Sigmoid colon (tissue), 7 donors: ENCODE measurements at places on chromosomes 3 and 15. TPM values are rescaled to one million over a fixed set of nuclear protein-coding genes. Genes with fewer than 3 reads are reported as not detected.

FES gene
- polyA plus RNA-seq: 7.2 TPM

GRM7 gene
- polyA plus RNA-seq: not detected

RTP3 gene
- polyA plus RNA-seq: not detected

PXYLP1 gene
- 7.5 TPM for polyA plus RNA-seq

GOLGA8O gene
- polyA plus RNA-seq: not detected

FAM3D gene
- 477 TPM for polyA plus RNA-seq

TATDN2 gene
- polyA plus RNA-seq: 25.7 TPM

EXD1 gene
- not detected for polyA plus RNA-seq

DNA sequence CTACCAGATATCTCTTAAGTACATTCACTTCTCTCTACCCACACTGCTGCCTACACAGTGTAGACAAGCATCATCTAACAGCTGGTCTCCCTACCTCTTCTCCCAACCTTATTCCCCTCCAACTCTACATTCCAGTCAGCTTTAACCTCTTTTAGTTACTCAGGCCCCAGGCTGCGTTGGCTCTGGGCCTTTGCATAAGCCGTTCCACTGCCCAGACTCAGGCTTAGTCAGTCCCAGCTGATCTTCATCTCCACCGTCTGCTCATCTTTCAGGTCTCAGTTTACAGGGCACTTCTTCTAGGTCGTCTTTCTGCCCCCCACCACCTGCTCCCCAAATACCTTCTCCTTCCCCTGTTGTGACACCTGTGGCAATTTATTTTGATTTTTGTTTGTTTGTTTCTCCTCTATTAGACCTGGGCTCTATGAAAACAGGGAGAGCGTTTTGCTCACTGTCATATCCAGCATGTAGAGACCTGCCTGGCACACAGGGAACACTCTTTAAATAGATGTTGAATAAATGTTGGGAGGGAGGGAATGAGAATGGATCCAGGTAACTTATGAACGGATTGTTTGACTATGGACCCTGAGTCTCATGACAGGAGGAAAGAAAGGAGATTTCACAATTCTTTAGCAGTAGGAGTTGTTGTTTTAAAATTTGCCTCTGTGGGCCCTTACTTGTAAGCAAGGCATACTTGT lies 11.1 kb downstream of the SLC27A2 start:
- no peaks in the 10 kb centered on the region for H3K27me3 ChIP-seq
- no peaks in the 10 kb centered on the region for H3K36me3 ChIP-seq
- no peak overlapping the region for H3K27ac ChIP-seq
- no peak overlapping the region for H3K4me3 ChIP-seq
- no peak for DNase-seq

GRCh38 chr3:56681984-56682461 lies 1.0 kb downstream of the TASOR start:
- no peaks in the 10 kb centered on the region for H3K4me1 ChIP-seq
- DNase-seq: no peak
- H3K27ac ChIP-seq: peak overlapping the region; percentile 100

GRCh38 chr15:98555173-98555515 lies 93.2 kb upstream of the IGF1R start:
- no peaks in the 10 kb centered on the region for H3K36me3 ChIP-seq
- H3K4me3 ChIP-seq: no peak overlapping the region
- H3K27ac ChIP-seq: no peak overlapping the region
- no peaks in the 10 kb centered on the region for H3K4me1 ChIP-seq

- DNase-seq: no peak
- H3K4me1 ChIP-seq: peaks cover 25% of the 10 kb centered on the region
- H3K36me3 ChIP-seq: no peaks in the 10 kb centered on the region
- peak overlapping the region; percentile 63 for H3K27ac ChIP-seq
Measured at GRCh38 chr15:40064231-40064894, 25.4 kb upstream of the SRP14 start.

DNA sequence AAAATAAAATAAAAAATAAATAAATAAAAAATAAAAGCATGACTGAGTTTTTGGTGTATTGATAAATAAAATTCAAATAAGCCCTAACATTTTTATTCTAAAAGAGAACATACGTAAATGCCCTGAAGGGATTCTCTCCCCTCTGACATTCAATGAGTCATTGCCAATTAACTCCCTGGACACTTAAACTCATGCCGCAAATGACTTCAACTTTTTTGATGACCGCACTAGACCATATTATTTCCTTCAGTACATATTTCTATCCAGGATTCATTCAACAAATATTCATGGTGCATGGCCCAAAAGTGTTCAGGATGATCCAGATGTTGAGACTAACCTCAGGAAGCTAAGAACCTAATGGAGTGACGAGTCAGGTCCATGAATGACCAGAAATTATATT lies 195.9 kb upstream of the LRRN1 start:
- H3K4me3 ChIP-seq: no peak overlapping the region
- H3K27ac ChIP-seq: no peak overlapping the region
- no peaks in the 10 kb centered on the region for H3K4me1 ChIP-seq
- H3K36me3 ChIP-seq: no peaks in the 10 kb centered on the region

DNA sequence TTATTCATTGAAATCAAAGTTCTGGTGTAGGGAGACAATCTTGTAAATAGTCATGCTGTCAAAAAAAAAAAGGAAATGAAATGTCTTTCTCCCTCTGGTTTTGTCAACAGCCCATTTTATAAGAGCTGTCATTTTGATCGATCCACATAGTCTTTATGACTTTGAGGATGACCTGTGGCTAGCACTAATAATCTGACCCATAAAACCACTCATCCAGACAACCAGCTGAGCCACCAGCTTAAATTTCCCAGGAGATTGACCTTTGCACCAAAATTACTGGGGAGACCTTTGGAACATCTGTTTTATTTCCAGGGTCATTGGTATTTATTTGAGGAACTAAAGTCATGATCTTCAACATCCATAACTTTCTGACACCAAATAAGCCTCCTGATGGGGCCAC lies 98.5 kb upstream of the MME start:
- no peaks in the 10 kb centered on the region for H3K4me1 ChIP-seq
- no peak for DNase-seq
- no peak overlapping the region for H3K4me3 ChIP-seq
- H3K27ac ChIP-seq: no peak overlapping the region
- H3K27me3 ChIP-seq: no peaks in the 10 kb centered on the region

- H3K27ac ChIP-seq: no peak overlapping the region
- no peaks in the 10 kb centered on the region for H3K27me3 ChIP-seq
- peak; percentile 37 for DNase-seq
- no peaks in the 10 kb centered on the region for H3K4me1 ChIP-seq
- H3K4me3 ChIP-seq: no peak overlapping the region
Measured at GRCh38 chr15:77851691-77852090, 219.0 kb upstream of the LINGO1 start.

- DNase-seq: no peak
- H3K27me3 ChIP-seq: no peaks in the 10 kb centered on the region
- H3K4me1 ChIP-seq: no peaks in the 10 kb centered on the region
- no peak overlapping the region for H3K27ac ChIP-seq
- H3K36me3 ChIP-seq: no peaks in the 10 kb centered on the region
Measured at GRCh38 chr3:143236226-143236964, 116.8 kb downstream of the CHST2 start.

DNA sequence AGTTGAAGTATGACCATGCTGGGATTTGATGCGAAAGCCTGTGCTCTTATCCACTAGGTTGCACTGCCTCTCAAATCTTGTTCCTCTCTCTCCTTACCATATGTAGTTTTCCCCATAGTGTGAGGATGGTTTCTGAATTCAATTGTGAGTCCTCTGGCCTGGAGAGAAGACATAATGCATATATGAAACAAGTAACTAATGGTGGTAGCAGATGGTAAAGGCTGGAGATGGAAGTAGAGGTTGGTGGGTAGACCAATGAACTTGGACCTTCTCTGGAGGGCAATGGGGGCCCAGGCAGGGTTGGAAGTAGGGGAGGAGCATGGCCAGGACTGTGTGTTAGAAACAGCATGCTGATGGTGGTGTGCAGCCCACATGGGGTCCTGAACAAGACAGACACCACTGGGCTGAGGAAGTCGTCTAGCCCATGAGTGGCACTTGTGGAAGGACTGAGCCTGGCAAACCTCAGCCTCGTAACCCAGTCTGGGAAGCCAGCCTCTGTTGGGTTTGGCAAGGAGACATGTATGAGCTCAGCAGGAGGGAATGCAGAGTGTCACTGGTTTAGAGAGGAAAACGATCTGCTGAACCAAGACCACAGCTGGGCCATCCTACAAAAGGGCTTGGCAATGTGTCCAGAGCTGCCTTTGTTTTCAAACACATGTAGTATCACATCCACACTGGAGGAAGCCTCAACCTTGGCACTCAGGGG lies 18.5 kb upstream of the LMCD1 start:
- H3K4me1 ChIP-seq: peaks cover 21% of the 10 kb centered on the region
- no peaks in the 10 kb centered on the region for H3K27me3 ChIP-seq
- peak; percentile 75 for DNase-seq
- no peak overlapping the region for H3K4me3 ChIP-seq

DNA sequence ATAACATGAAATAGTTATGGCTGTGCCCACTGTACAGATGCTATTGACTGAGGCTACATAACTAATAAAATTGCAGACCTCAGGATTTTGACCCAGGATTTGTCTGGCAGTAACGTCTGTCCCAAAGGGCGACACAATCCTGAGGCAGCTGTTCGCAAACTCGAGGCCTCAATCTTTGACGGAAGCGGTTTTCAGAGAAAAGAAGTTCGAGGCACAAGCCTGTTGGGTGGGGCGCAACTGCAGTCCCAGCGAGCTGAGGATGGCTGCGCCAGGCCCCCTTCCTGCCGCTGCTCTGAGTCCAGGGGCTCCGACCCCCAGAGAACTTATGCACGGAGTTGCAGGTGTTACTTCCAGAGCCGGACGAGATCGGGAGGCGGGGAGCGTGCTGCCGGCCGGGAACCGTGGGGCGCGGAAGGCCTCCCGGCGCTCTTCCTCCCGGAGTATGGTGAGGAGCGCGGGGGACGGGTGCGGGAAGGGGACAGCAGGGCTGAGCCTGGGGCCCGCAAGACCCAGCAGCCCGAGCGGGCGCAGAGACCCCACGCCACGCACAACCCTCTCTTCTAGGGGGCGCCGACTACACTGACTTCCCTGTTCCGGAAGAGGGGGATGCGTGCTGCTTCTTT lies at the start of gene PARP15:
Gene PARP15, plus strand, starts transcription at position 242 of the 623 bp plus-strand sequence. Its CDS starts 18 bp downstream, at position 260.
- H3K27me3 ChIP-seq: no peaks in the 10 kb centered on the region
- H3K4me3 ChIP-seq: peak within 1 kb of the TSS; percentile 24

DNA sequence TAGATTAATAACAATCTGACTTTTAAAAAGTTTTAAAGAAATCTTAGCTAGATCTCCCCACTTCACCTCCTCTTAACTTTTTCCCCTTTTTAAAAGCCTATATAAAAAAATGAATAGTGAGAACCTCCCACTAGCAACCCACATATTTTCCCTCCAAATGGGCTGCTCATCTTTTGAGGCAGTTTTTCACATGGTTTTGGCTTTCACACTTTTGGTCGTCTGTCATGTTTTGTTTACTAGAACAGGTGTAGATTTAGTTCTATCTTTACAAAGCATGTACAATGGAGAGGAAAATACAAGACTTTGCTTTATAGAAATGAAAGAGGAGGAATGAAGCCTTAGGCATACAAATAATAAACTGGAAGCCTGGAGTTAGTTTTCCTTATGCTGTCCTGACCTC lies 126.7 kb upstream of the EOMES start:
- no peak overlapping the region for H3K4me3 ChIP-seq
- H3K4me1 ChIP-seq: no peaks in the 10 kb centered on the region
- DNase-seq: no peak
- H3K27ac ChIP-seq: no peak overlapping the region
- no peaks in the 10 kb centered on the region for H3K27me3 ChIP-seq
- H3K36me3 ChIP-seq: no peaks in the 10 kb centered on the region

GRCh38 chr15:69793431-69793780 lies 304.3 kb downstream of the TLE3 start:
- H3K27me3 ChIP-seq: no peaks in the 10 kb centered on the region
- H3K4me1 ChIP-seq: peaks cover 28% of the 10 kb centered on the region
- DNase-seq: no peak
- H3K27ac ChIP-seq: peak overlapping the region; percentile 68
- H3K36me3 ChIP-seq: no peaks in the 10 kb centered on the region

DNA sequence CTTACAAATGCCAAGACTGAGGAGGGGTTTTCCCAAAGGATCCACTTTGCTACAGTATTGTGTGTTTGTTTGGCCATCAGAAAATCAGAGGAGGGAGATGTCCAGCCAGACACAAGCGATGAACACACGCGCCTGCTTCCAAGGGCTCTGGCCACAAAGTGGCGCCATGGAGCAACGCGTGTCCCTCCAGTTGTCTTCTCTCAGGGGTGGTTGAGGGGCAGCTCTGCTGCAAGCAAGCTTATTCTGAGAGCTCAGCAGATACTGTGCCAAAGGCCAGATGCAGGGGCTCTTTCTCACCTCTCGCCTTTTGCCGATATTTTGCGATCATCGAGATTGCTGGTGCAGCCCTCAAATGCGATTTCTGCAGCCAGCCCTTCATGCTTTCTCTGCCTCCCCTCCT lies 88.9 kb upstream of the OSBPL11 start:
- no peak overlapping the region for H3K4me3 ChIP-seq
- no peak overlapping the region for H3K27ac ChIP-seq
- H3K36me3 ChIP-seq: no peaks in the 10 kb centered on the region
- peak; percentile 74 for DNase-seq
- H3K27me3 ChIP-seq: no peaks in the 10 kb centered on the region

- no peak overlapping the region for H3K4me3 ChIP-seq
- no peak for DNase-seq
- no peak overlapping the region for H3K27ac ChIP-seq
- no peaks in the 10 kb centered on the region for H3K36me3 ChIP-seq
- H3K4me1 ChIP-seq: peaks cover 7% of the 10 kb centered on the region
Measured at GRCh38 chr3:20125897-20126296, 60.1 kb downstream of the SGO1 start.

GRCh38 chr3:64067506-64068346 lies 44.4 kb upstream of the PSMD6 start:
- H3K27me3 ChIP-seq: no peaks in the 10 kb centered on the region
- H3K4me1 ChIP-seq: no peaks in the 10 kb centered on the region
- H3K4me3 ChIP-seq: no peak overlapping the region
- no peak for DNase-seq
- no peak overlapping the region for H3K27ac ChIP-seq
- no peaks in the 10 kb centered on the region for H3K36me3 ChIP-seq

GRCh38 chr3:149908424-149908957 lies 62.2 kb downstream of the PFN2 start:
- no peaks in the 10 kb centered on the region for H3K36me3 ChIP-seq
- no peak overlapping the region for H3K4me3 ChIP-seq
- H3K27me3 ChIP-seq: no peaks in the 10 kb centered on the region
- no peak overlapping the region for H3K27ac ChIP-seq

GRCh38 chr15:90660195-90660998 lies 56.7 kb upstream of the BLM start:
- peak; percentile 89 for DNase-seq
- H3K4me3 ChIP-seq: no peak overlapping the region
- peaks cover 6% of the 10 kb centered on the region for H3K4me1 ChIP-seq
- H3K27me3 ChIP-seq: no peaks in the 10 kb centered on the region

DNA sequence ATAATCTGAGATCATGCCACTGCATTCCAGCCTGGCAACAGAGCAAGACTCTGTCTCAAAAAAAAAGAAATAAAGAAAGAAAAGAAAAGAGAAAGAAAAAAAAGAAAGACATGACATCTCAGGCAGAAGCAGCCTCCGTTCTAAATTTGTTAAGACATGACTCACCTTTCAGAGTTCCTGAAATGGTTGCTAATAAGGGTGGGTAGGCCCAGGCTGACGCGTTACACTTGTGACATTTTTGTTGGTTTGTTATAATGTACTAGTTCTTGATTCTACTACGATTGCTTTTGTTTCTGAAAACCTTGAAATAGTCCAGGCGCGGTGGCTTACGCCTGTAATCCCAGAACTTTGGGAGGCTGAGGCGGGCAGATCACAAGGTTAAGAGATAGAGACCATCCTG lies 21.0 kb downstream of the SLC25A20 start:
- H3K4me1 ChIP-seq: no peaks in the 10 kb centered on the region
- H3K4me3 ChIP-seq: no peak overlapping the region
- no peak for DNase-seq
- H3K27ac ChIP-seq: no peak overlapping the region
- no peaks in the 10 kb centered on the region for H3K27me3 ChIP-seq
- peaks cover 6% of the 10 kb centered on the region for H3K36me3 ChIP-seq
